ENCODE measurements at places on chromosomes 1 and 21.
A peak's percentile ranks its signal among the peaks of the same experiment; 100 is the strongest.

DNA sequence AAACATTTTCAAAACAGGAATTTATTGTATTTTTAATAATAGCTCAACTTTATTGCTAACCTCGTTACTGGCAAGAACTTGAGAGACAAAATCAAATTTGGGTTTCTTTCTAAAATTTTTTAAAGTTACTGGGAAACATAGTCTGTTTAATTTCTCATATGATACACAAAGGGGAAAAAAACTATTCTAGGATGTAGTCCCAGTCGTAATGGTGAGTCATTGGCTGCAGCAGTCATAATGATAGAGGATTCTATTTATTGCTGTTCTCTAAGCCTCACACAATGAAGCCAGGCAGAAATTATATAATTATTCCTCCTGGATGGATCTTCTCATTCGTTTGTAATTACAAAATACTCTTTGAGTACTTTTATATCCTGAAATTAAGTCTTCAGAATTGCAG, 326.5 kb upstream of the SGIP1 start:
- DNase-seq: no peak

DNA sequence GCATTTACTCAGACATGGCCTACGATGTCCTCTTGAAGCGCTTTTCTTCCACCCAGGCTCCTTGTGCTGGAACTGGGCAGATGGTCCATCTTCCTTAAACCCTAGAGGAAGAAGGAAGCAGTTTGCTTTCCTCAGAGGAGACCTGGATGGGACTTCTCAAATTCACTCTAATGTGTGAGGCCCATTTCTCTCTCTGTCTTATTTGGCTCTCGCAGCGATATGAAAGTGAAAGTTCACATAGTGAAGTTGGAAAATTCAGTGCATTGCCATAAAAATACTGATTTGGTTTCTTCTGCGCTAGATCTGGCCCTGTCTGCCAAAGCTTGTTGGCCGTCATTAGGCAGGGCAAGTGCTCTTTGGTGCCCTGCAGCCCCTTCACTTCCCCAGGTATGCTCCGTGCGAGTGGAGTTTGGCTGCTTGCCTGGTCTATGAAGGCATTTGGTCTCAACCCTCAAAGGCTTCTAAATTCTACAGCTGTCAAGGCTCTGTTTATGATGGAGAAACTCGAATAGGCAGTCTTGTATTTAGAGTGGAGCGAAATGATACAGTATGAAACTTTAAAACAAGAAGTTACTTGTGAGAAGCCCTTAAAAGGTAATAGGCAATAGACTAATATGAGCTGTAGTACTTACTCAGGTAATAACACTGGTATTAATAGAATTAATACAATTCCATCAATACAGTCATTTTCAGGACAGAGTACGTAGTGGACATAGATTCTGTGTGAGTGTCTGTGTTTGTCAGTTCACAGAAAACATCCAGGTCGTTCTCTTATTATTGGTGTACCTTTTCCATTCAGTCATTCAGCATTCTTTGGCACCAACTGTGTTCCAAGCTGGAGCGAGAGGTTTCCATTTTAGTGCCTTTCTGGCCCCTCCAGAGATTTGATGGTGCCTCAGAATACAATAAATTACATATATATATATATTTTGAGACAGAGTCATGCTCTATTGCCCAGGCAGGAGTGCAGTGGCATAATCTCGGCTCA, 20.5 kb downstream of the SZRD1 start:
- DNase-seq: no peak

DNA sequence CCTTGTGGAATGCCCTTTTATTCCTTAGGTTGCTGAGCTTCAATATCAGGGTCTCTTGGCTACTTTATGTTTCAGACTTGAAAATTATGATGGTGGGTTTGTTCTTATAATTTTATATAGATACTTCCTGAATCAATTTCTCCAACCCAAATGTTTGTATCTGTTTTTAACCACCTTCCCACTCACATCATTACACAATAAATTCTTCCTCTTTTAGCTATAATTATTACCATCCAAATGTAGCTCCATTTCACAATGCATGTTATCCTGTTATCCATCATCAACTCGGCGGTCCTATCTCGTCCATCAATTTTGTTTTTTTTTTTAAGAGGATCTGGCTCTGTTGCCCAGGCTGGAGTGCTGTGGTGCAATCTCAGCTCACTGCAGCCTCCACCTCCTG, 357.6 kb upstream of the ZP4 start:
- no peak for DNase-seq

DNA sequence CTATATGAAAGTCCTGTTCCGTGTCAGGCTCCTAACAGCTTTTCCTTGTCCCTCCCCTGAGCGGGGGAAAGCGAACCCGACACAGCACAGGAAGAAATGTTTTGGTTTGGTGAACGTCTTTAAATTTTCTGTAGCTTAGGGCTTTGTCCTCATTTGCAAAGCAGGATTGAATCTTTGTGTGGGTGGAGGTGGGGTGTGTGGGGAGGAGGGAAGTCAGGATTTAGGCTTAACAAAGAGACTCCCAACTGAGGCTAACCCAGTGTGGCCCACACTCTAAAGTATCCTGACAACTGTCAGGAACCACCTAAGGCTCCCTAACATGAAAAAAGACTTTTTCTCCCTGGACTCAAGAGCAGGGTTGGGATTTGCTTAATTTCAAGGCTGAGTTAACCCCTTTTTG, 376.2 kb upstream of the C1orf174 start:
- no peak for DNase-seq

GRCh38 chr1:100065969-100066227, 66.8 kb downstream of the SASS6 start:
- DNase-seq: no peak

GRCh38 chr1:8790987-8791386, 26.5 kb downstream of the RERE start:
- DNase-seq: no peak

GRCh38 chr1:37952738-37953137, 5.9 kb upstream of the INPP5B start:
- DNase-seq: no peak

DNA sequence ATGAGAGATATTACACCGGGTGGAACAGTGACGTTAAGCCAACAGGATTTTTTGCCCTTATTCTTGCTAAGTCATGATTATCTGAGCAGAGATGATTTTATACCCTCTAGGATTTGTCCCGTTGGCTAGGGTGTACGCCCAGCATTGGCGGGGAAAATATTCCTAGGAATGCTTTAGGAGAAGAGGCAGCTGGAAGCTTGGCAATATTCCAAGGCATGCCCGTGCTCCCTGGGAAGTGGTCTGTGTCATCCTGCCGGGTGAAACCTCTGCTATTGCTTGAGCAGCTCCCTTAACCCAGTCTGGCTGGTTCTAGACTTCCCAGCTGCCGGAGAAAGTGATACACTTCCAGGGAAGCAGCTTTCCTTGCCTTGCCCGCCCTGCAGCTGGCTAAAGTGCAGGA, 16.2 kb downstream of the CHRNB2 start:
- no peak for DNase-seq

DNA sequence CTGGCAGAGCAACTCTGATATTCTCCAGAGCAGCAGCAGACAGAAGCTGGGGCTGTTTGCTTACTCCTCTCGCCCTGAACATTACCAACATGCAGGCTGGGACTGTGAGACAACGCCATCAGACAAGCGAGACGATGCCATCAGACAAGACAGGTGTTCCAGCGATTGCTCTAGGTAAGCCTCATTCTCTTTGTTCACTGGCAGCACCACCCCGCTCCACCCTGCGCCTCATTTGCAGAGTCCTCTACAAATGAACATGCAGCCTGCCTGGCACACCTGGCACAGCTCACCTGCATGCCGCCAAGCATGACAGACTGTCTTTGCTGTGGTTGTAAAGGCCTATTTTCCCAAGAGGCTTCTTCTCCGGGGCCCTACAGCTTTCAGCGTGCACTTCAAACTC, 346.2 kb downstream of the SMYD3 start:
- no peak for DNase-seq

DNA sequence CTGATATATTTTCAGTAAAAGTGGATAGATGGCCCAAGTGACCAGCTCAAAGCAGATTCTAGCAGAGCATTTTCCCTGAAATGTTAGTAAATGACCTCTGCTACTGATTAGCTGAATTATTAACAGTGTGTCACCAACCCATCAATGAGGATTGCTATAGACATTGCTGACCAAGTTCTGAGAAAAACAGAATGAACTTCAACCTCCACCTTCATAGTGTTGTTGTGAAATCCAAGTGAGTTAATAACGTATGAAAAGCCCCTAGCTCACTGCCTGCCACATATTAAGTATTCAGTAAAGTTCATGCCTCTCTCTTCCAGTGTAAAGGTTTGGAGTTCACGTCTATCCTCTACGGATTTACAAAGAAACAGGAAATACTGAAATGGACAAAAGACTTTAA, 15.8 kb downstream of the PLPP3 start:
- no peak for DNase-seq

DNA sequence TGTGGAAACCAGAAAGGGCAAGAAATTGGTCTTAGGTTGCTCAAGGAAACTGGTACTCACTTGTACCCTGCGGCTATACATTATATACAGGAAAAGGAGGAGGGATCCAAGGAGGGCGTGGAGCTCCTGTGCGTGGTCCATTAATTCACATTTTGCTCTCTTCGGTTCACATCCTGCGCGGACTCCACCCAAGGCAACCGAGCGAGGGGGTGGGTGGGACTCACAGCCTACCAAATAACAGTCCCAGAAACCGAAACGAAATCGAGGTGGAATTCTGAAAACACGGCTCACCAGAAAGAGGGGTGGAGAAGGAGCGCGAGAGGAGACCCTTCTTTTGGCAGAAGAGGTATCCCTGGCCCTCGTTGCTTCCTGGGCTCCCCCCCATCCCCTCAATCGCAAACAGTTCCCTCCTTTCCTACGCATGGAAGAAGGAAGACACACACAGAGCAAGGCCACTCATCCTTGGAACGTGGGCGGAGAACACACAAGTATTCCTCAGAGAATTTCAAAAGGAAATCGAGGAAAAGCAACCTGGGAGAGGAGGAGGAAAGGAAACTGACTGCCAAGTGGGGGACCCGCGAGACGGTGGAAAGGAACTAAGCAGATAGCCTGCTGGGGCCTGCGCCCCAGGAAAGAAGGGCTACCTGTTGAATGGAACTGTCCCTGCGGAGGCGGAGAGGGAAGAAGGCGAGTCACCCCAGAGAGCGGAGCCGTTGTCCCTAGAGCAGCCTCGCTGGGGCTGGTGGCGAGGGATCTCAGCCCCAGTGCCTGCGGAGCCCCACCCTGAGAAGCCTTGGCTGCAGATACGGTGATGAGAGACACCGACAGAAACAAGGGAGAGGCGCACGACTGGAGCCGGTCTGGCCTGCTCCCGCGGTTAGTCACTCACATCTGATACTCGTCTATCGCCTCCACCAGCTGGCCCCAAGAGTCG, 705 bp downstream of the AIDA start:
- DNase-seq: peak; percentile 15

GRCh38 chr1:105700723-105701122, 1355.8 kb upstream of the PRMT6 start:
- no peak for DNase-seq

DNA sequence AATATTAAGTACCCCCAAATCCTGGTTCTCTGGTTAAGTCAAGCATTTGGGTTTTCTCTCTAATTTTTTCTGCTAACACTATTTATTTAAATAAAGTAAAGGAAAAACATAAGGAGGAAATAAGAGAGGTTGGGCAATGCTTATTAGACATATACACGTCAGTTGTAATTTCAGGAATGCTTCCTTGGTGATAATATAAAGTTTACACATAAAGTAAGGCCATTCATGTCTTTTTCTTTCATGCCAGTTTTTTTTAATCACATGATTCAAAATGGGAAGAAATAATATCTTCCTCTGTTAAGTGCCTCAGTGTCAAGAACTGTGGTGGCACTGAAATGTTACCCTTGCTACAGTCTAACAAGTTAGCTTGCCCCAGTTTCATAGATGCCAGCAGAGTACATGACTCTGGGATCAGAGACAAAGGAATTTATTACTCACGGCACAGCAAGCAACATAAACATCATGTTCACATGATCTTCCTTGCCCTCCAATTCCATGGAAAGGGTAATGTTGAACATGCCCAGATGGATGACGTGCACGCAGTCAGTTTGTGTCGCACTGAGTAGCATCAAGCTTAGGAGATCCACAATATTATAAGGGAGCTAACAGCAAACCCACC, 184.9 kb downstream of the PLA2G4A start:
- DNase-seq: no peak

- no peak for DNase-seq
These were observed 622.0 kb downstream of the KIF26B start for GRCh38 chr1:245776694-245777332.

- DNase-seq: no peak
These were observed 6.9 kb downstream of the SLC26A9 start for GRCh38 chr1:205936311-205936710.

DNA sequence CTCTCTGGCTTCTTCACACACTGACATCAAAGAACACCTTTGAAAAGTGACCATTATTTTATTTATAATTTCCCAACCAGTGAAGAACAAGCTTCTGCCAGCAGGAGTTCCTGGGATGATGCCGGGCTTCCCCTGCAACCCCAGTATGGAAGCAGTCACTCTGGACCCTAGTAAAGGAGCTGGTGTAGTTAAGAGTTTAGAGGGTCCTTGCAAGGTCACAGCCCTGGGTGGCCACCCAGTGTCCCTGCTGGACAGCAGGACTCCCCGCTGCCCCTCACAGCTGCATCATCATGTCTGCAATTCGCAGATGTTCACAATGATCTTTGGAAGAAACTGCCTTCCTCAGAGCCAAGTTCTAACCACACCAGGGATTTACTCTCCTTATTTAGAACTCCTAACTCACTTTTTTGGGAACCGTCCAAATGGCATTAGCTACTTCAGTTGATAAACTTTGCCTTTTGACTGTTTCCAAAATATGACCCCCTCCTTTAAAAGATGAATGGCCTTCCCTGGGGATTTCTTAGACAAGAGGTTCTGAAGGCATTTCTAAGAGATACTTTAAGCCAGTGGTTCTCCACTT, 90.6 kb downstream of the HIVEP3 start:
- DNase-seq: no peak

Data from NCI-H2081 treated with DMSO at 0.1 percent for 48 hours (cell line).